ENCODE measurements at places on chromosomes 7 and 10.

DNA sequence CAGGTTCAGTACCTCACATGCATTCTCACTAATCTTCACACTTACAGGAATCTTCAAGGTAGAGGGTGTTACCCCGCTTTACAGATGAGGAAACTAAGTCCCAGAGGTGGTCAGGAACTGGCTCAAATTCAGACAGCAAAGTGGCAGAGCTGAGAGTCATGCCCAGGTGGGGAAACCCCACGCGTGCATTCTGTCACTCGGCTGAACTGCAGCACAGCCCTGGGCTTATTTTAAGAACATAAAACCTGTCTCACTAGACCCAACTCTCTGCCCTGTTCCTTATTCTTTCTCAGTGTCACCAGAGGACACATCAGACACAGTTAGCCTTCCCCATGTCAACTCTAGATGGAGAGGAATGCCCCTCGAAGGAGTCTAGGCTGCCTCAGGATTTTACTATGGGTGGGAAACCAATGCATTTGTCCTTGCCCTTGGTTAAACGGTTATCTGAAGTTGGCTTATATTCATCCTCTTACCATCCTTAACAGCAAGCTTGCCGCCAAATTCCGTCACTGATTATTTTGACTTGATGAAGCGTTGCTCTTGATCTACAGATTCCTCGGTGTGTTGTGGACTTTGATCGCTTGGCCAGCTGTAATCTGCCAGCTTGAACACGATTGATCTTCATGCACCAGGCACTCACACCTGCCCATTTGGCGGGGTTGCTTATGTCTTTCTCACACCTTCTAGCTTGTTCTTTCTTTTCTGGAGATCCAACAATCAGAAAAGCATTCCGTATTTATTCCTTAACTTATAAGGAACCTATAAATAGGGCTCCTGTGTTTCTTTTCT lies 627.9 kb downstream of the SDK1 start:
- no peak for DNase-seq

DNA sequence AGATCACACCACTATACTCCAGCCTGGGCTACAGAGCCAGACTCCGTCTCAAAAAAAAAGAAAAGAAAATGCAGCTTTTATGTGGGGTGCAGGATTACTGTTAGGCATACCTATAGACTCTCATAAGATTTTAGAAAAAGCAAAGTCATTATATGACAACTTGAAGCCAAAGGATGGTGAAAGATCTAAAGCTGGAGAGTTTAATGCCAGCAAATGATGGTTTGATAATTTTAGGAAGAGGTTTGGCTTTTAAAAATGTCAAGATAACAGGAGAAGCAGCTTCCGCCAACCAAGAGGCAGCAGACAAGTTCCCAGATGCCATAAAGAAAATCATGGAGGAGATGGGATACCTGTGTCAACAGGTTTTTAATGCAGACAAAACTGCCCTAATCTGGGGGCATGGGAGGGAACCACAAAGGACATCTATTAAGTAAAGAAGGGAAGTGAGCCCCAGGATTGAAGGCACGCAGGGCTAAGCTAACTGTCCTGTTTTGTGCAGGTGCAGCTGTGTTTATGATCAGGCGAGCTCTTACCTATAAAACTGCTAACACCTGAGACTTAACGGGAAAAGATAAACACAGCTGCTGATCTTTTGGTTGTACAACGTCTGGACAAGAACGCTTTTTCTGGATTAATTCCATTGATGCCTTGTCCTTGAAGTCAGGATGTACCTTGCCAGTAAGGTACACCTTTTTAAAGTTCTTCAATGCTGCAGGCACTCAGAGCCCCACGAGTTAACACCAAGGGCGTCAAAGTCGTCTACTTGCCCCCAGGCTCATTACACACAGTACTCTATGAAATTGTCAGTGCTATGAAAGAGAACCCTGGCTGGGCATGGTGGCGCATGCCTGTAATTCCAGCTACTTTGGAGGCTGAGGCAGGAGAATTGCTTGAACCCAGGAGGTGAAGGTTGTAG lies 10.5 kb upstream of the ANKRD61 start:
- peak; percentile 82 for DNase-seq

- DNase-seq = peak; percentile 83
Measured at GRCh38 chr7:48426966-48427555, 255.8 kb downstream of the ABCA13 start.

- DNase-seq = no peak
Measured at GRCh38 chr7:159240962-159241361, 96.3 kb upstream of the VIPR2 start.

GRCh38 chr7:71403202-71403946 lies 271.4 kb downstream of the GALNT17 start:
- DNase-seq = no peak

DNA sequence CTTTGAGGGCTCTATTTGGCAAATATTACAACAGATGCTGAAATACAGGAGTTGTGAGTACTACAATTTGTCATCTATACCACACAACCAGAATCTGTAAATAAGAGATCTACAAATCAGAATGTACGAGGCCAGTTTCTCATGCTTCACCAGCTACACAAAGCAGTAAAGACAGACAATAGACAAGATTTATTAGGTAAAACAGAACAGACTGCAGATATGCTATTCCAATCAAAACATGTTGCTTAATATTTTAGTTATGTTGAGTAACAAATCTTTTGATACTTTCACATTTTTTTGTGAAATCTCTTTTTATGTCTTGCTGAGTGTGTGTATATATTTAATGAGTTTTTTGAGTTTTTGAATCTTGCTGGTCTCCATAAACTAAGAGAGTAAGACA lies 109.1 kb downstream of the CHCHD3 start:
- no peak for DNase-seq

DNA sequence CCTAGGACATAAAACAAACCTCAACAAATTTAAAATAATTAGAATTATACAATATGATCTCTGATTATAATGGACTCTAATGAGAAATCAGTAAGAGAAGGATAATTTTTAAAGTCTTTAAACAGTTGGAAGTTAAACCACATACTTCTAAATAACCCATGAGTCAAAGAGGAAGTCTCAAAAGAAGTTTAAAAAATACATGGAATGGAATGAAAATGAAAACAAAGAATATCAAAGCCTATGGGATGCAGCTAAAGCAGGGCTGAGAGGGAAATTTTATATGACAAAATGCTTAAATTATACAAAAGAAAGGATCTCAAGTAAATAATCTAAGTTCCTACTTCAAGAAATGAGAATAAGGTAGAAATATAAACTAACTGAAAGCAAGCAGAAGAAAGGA lies 460.5 kb downstream of the RPS24 start:
- no peak for DNase-seq

DNA sequence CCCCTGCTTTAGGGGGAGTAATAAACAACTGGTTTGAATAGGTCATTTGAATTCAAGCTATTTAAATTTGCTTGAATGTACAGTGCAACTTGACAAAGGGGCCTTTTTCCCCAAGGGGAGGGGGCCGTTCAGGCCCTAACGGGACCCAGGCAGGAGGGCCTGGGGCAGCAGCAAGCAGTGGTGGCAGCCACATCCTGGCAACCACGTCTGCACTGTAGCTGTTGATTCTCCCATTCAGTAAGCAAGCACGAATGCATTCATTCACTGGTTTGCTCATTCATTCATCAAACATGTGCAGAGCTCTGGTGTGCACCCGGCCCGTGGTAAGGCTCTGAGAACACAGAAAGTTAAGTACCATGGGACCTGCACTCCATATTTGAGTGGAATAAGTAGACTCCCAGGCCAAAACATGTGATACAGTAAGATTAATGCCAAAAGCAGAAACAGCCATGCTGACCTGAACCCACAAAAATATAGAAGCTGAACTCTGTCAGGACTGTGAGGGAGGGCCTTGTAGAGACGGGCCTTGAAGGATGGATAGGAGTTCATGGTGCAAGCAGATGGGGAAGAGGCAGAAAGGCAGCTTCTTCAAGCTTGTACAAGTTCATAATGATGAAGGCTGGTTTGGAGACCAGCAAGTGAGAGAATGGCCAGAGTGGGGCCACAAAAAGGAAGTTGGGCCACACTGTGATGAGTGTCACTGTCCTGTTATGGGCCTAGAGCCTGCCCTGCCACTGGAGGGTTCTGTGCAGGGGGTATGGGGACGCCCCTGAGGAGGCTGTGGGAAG lies 29.3 kb upstream of the C10orf53 start:
- no peak for DNase-seq

- no peak for DNase-seq
Measured at GRCh38 chr7:29926741-29927140, 62.9 kb downstream of the SCRN1 start.

DNA sequence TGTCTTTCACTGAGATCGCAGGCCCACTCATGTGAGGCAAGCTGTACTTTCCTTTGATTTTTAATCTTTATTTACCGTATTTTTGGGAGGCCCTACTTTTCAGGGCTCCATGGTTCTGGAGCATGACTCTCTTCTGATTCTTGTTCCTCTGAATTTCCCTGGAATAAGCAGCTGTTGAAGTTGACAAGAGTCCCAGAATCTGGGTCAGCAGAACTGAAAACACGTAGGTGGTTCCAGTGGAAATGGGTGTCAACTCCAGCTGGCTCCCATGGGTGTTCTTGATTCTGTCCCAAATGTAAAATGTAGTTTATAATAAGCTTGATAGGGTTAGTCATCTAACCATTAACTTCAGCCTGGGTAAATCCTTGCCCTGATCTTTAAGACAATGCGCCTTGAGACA lies 409.4 kb downstream of the GATA3 start:
- no peak for DNase-seq

DNA sequence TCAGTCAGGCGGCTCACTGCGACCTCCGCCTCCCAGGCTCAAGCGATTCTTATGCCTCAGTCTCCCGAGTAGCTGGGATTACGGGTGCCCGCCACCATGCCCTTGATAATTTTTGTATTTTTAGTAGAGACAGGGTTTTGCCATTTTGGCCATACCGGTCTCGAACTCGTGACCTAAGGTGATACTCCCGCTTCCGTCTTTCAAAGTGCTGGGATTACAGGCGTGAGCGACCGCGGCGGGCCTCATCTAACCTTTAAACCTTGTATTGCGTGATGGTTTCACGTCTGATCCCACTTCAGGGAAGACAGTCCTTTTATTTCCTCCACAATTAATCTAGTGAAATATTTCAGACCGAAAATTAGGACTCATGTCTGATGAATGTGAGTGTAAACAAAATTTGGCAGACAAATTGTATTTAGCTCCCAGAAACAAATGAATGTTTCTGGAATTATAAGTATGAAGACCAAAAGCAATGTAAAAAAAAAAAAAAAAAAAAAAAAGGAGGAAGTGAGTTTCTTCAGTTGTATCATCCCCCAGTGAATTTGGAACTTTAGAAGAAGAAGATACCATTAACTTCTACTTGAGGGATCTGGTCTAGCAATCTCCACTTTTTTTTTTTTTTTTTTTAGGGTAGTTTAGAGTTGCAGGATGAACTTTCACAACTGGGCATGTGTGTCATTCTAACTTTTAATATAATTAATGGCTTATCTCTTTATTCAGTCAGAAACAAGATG lies 1.6 kb downstream of the NUP42 start:
- no peak for DNase-seq

- no peak for DNase-seq
Measured at GRCh38 chr10:13449296-13449695, 79.5 kb downstream of the BEND7 start.

GRCh38 chr10:17923728-17924127 lies 28.0 kb upstream of the SLC39A12 start:
- DNase-seq = peak; percentile 75

GRCh38 chr10:71128311-71128980 lies 83.9 kb upstream of the UNC5B start:
- DNase-seq = no peak

DNA sequence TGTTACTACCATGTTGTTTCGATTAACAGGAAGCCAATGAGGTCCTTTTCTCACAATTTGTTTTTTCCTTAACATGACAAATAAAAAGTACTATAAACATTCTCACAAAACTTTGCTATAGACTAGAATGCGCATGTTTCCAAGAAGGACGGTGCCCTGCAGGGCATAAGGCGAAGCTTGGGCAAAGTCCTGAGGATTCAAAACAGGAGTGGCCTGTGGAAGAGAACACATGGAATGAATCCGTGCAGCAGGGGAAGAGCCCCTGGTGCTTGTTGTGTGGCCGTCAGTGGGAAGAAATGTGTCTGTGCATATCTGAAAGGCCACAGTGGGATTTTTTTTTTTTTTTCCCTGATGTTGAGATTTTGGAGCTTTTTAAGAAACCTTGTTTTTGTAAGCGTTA lies 67.6 kb downstream of the ITGA8 start:
- no peak for DNase-seq

GRCh38 chr10:98167191-98167590 lies 32.7 kb downstream of the R3HCC1L start:
- DNase-seq = no peak

DNA sequence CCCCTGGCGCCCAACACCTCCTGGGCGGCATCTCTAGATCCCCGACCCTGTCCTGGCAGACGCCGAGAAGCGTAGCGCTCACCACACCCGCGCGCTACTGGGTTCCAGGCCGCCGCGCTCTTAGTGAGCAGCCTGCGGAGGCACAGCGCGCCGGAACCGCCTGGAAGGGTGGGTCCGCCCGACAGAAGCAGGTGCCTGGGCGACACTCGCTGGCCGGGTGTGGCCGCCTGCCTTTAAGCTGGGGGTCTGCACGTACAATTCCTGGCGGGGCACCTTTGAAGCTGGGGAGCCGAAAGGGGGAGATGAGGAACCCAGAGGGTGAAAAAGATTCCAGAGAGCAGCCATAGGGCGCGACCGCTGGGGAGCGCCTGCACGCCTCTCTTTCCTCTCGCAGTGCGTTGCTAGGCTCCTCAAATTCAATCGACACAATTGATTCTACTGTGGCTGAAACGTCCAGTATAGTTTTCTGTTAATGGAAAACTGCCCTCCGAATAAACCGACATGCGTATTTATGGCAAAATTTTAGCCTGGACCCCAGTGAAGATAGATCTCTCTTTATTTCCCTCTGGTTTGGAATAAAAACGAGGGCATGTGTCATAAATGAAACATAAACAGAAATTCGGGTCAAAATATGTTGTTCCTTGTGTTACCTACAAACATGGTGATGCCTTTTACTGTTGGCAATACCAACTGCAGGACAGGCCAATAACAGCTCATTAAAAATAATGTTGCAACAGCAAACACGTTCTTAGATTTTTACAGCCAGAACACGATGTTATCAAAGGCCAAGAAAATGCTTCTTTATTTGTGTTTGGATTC lies 4.6 kb downstream of the HMX3 start:
- no peak for DNase-seq

GRCh38 chr7:47677664-47678063 lies 95.8 kb upstream of the TNS3 start:
- DNase-seq = no peak

GRCh38 chr7:15856311-15856710 lies 169.8 kb upstream of the MEOX2 start:
- DNase-seq = no peak

DNA sequence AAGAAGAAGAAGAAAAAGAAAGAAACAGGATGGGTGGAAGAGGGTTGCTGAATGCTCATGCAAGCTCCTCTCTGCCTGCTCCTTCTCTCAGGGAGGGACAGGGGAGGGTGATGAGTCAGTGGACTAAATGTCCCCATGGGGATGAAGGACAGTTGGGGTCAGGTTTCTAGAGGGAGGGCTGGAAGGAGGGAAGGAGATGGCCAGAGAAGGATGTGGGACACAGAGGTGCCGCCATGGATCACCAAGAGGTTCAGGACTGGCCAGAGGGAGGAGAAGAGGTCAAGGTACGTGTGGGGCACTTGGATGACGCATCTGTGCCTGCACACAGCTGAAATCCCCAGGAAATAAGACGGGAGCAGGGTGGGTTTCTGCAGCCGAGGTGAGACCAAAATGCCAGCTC lies 88.9 kb upstream of the GTF2I start:
- DNase-seq = no peak
